SJCRH30 (cell line): ENCODE measurements at places on chromosomes 6 and 20. TPM values are rescaled to one million over a fixed set of nuclear protein-coding genes. Genes with fewer than 3 reads are reported as not detected.

The KIF13A gene
- 13.3 and 18.9 TPM in 2 replicates for total RNA-seq

The HTR1E gene
- total RNA-seq: not detected in 2 replicates

The GRM1 gene
- total RNA-seq: 0.13 TPM in 1 of 2 replicates, not detected in the other

The HLA-DOA gene
- 0.16 TPM in 1 of 2 replicates, not detected in the other for total RNA-seq

The BTN2A1 gene
- 16.9 and 17.2 TPM in 2 replicates for total RNA-seq

The GPLD1 gene
- 0.23 and 0.59 TPM in 2 replicates for total RNA-seq

The COX4I2 gene
- not detected in 2 replicates for total RNA-seq

The NOTCH4 gene
- total RNA-seq: 4.1 and 4.9 TPM in 2 replicates

The SASH1 gene
- total RNA-seq: 32.8 and 33.8 TPM in 2 replicates

The ZNF334 gene
- total RNA-seq: 0.32 and 0.35 TPM in 2 replicates

The MYT1 gene
- 0.10 TPM in 1 of 2 replicates, not detected in the other for total RNA-seq

The CDSN gene
- total RNA-seq: 0.06 TPM in 1 of 2 replicates, not detected in the other

The CNKSR3 gene
- 29.6 and 33.8 TPM in 2 replicates for total RNA-seq

The RAD21L1 gene
- 0.28 TPM in 1 of 2 replicates, not detected in the other for total RNA-seq

The FHL5 gene
- total RNA-seq: not detected in 2 replicates

The MTO1 gene
- 26.9 and 41.1 TPM in 2 replicates for total RNA-seq

The EDN1 gene
- 0.08 and 0.10 TPM in 2 replicates for total RNA-seq

The SLC25A27 gene
- total RNA-seq: 0.33 and 0.81 TPM in 2 replicates

The ENPP1 gene
- 30.4 and 34.0 TPM in 2 replicates for total RNA-seq

The PSMB8 gene
- total RNA-seq: 0.18 and 0.33 TPM in 2 replicates

The BEND6 gene
- 0.48 and 0.93 TPM in 2 replicates for total RNA-seq

The COL9A3 gene
- 2.0 and 2.1 TPM in 2 replicates for total RNA-seq

The COL11A2 gene
- total RNA-seq: 3.8 and 4.0 TPM in 2 replicates

The NRM gene
- total RNA-seq: 25.0 and 29.6 TPM in 2 replicates

The CASS4 gene
- 4.9 and 5.1 TPM in 2 replicates for total RNA-seq

The GPX5 gene
- total RNA-seq: not detected in 2 replicates

The DYNLT1 gene
- total RNA-seq: 99.1 and 104 TPM in 2 replicates

The BPI gene
- total RNA-seq: 0.06 TPM in 1 of 2 replicates, not detected in the other

The ETV7 gene
- total RNA-seq: not detected in 2 replicates

The IBTK gene
- 26.7 and 31.5 TPM in 2 replicates for total RNA-seq

The GSTA1 gene
- total RNA-seq: not detected in 2 replicates

The PDYN gene
- total RNA-seq: not detected in 2 replicates

The SLC26A8 gene
- total RNA-seq: not detected in 2 replicates

The SLPI gene
- total RNA-seq: not detected in 2 replicates

The NANP gene
- 15.4 and 16.2 TPM in 2 replicates for total RNA-seq

The TREML1 gene
- 0.10 TPM in 1 of 2 replicates, not detected in the other for total RNA-seq

The MDC1 gene
- 24.6 and 25.0 TPM in 2 replicates for total RNA-seq

The SEMG1 gene
- not detected in 2 replicates for total RNA-seq

The NKAPL gene
- not detected in 2 replicates for total RNA-seq

The NR2E1 gene
- 0.13 and 0.22 TPM in 2 replicates for total RNA-seq

The TBXT gene
- total RNA-seq: 0.20 TPM in 1 of 2 replicates, not detected in the other

The LINC00237 gene
- total RNA-seq: not detected in 2 replicates

The KCNK16 gene
- not detected in 2 replicates for total RNA-seq

The APCDD1L gene
- total RNA-seq: 0.05 TPM in 1 of 2 replicates, not detected in the other

The ELOVL2 gene
- total RNA-seq: 18.0 and 21.1 TPM in 2 replicates

The LHFPL5 gene
- total RNA-seq: 0.08 and 0.10 TPM in 2 replicates

The HLA-F gene
- total RNA-seq: not detected in 2 replicates

The SIRPA gene
- total RNA-seq: 0.93 and 1.4 TPM in 2 replicates

The CD83 gene
- total RNA-seq: 13.2 and 15.0 TPM in 2 replicates
